ENCODE measurements at places on chromosomes 6 and 20.

DNA sequence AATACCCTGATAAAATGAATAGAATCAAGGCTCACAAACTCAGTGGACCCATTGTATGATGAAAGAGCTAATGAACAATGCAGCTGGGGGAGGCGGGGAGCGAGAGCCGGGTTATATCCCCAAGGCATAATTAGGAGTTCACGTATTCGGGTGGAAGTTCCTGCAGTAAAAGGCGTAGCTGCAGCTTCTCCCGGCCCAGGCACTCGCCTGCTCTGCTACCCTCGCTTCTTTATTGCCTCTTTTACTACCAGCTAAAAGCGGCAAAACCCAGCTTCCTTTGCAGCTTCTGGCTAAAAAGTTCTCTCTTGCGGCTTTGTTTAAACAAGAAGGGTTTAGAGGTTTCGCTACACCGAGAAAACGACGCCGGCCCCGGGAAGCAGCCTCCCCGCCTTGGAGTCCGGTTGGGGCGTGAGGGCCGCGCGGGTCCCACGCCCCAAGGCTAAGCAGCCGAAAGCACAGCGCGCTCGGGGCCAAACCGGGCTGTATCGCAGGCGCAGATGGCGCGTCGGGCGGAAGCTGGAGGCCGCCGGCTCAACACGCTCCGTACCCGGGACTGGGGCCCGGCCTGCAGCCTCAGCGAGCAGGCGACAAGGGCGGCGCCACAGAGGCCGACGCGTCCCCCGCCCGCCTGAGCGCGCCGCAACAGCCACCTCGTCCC lies 1.6 kb downstream of the ZBTB2 start:
- DNase-seq = peak; percentile 57

DNA sequence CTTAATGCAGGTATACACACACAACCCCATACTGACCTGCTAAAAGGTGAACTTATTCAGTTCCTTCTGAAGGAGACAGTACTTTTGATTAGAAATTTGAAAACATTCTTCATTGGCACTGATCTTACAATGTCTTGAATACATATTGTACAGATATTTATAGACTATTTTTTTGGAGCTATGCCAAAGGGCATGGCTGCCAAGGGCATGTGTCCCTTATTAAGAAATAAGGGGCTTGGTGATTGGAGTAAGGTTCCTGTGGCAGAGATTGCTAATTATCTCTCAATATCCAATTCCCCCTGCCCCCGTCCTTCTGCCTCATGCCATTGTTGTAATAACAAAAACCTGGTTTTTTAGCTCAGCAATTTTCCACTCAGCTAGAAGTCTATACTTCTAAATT lies 355.9 kb downstream of the FARS2 start:
- no peak for DNase-seq

DNA sequence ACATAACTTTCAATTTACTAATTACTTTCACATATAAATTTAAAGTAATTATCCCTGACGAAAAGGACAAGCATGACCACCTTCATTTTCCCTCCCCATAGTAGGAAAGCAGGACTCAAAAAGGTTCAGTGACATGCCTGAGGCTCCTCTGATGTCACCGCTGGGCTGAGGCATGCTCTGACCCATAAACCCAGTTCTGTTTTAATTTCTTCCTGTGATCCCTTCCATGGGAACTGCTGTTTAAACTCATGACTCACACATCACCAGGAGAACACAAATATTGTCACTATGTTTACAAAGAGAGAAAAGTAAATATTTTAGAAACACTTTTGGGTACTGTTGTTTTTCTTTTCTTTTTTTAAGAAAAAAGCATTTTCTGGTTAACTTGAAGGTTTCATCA lies 38.0 kb upstream of the NR2E1 start:
- DNase-seq = no peak

- DNase-seq = no peak
These were observed 206.5 kb downstream of the JARID2 start for GRCh38 chr6:15452182-15452941.

GRCh38 chr6:143564484-143565017 lies 53.0 kb upstream of the FUCA2 start:
- DNase-seq = no peak

DNA sequence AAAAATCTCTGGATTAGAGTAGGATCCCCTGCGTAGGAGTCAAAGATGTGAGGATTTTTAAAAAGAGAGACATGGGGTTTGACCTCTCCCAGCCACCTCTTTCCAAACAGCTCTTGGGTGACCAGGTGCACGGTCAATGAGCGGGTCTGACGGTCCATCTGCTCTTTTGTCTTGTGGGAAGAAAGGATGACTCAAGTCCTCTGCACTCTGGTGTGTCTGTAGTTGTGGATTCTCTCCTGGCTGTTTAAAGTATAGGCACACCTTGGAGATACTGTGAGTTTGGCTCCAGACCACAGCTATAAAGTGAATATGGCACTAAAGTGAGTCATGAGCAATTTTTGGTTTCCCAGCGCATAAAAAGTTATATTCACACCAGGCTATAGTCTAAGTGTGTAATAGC lies 209.8 kb downstream of the BMP7 start:
- no peak for DNase-seq

DNA sequence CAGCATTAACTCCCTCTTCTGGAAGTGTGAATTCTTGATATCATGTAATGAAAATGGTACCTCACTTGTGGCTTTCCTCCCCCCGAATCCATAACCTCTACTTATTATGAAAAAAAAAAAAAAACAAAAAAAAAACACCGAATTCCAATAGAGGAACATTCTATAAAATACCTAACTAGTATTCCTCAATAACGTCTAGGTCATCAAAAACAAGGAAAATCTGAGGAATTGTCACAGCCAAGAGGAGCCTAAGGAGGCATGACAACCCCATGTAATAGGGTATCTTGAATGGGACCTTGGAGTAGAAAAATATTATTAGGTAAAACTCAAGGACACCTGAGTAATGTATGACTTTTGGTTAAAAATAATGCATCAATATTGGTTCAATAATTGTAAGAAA lies 38.9 kb upstream of the POLR1H start:
- no peak for DNase-seq

GRCh38 chr6:138088326-138088762 lies 18.9 kb downstream of the PERP start:
- peak; percentile 44 for DNase-seq

GRCh38 chr20:50055524-50056083 lies 57.3 kb downstream of the UBE2V1 start:
- no peak for DNase-seq

- no peak for DNase-seq
These were observed 618.0 kb downstream of the PRKN start for GRCh38 chr6:162109480-162110050.

- DNase-seq = no peak
These were observed 126.0 kb upstream of the PMEPA1 start for GRCh38 chr20:57835588-57836455.

- DNase-seq = no peak
These were observed 228.0 kb upstream of the DEFB112 start for GRCh38 chr6:50277774-50278173.

Measured in amniotic stem cell (primary cell).